ENCODE measurements at places on chromosomes 3 and 15.

DNA sequence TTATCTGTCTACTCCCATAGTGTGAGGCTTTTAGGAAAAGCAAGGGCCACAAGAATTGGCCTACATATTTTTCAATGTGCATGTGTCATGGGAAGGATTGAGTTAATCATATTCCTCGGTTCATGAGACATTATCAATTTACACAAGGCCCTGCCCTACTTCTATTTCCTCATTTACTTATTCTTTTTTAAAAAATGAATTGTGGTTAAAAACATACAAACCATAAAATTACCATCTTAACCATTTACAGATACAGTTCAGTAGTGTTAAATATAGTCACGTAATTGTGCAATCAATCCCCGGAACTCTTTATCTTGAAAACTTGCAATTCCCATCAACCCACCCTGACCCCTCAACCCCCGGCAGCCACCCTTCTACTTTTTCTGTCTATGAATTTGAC is 284.0 kb upstream of the GADL1 start:
- no peak for DNase-seq

DNA sequence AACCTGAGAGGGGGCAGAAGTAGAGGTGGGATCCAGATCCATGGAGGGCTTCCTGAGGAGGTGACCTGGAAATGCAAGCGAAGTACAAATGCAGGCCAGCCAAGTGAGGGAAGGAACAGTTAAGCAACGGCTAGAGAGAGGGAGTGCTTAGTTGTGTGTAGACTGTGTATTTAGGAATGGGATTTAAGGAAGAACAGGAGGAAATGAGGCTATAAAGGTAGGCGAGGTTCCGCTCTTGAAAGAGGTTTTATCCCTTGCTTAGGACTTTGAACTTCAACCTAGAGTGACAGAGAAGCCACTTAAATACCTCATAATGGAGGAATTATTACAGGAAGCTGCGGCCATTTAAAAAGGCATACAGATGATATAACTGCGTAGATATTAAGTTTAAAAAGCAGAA is 295.1 kb downstream of the THSD4 start:
- no peak for DNase-seq

GRCh38 chr3:137259089-137259488 is 301.3 kb downstream of the IL20RB start:
- no peak for DNase-seq

GRCh38 chr3:124383051-124383450 is 347.2 kb upstream of the UMPS start:
- no peak for DNase-seq

DNA sequence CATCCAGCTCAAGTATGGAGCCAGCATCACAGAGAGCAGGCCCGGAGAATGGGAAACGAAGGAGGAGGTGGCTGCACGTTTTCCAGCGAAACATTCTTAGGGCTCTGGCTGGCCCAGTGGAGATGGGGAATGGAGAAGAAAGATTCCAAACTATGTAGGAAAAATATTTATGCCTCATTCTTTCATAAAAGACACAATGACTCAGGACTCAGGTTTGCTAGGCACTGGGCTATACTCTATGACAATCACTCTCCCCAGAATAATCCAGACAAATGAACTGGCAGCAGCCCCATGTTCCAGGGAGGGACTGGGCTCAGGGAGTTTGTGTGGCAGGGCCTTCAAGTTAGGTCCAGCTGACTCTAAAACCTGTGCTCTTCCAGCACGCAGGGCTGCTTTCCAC is 110.8 kb upstream of the RAD18 start:
- DNase-seq = no peak

GRCh38 chr3:31392568-31392967 is 140.2 kb upstream of the STT3B start:
- peak; percentile 61 for DNase-seq

GRCh38 chr3:171974986-171975837 is 64.2 kb upstream of the FNDC3B start:
- no peak for DNase-seq

DNA sequence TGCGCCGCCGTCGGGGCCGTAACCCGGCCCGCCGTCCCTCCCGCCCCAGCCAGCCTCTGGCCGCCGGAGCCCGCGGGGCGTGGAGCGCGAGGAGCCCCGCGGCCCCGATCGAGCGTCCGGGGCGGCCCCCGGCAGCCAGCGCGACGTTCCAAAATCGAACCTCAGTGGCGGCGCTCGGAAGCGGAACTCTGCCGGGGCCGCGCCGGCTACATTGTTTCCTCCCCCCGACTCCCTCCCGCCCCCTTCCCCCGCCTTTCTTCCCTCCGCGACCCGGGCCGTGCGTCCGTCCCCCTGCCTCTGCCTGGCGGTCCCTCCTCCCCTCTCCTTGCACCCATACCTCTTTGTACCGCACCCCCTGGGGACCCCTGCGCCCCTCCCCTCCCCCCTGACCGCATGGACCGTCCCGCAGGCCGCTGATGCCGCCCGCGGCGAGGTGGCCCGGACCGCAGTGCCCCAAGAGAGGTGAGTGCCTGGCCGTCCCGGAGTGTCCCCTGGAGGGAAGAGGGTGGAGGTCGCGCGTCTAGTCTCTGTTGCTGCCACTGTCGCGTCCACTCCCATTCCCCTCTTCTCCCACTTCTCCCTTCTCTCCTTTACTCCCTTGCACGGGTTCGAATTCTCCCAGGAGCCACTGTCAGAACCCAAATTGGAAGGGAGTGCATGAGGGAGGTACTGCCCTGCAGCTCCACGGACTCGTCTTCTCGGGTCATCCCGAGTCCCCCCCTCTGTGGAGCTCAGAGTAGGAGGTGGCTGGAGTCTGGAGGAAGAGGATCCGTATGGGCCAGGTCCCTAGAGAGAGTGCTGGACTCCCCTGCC is 585 bp downstream of the CSK start:
- peak; percentile 76 for DNase-seq

- no peak for DNase-seq
Measured at GRCh38 chr3:73474619-73475018, 150.1 kb downstream of the PDZRN3 start.

DNA sequence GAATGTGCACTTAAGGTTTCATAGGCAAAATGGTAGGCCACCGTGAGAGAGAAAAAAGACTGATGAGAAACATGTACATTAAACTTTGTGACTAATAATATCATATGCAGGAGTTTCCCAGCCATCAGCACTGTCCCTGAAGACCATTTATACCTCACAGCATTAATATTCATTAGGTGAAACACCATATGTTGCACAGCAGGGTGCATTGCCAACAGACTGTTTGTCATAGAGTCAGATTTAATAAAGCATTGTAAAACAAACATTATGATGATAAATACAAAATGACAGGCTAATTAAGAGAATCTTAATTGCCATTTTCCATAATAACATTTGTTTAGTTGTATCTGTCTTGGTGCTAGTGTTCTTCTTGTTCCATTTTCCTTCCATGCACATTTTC is 578.3 kb downstream of the EPHA3 start:
- DNase-seq = no peak

- no peak for DNase-seq
Measured at GRCh38 chr15:96807361-96807760, 476.9 kb downstream of the NR2F2 start.

- no peak for DNase-seq
Measured at GRCh38 chr3:8405144-8405543, 96.5 kb upstream of the LMCD1 start.

DNA sequence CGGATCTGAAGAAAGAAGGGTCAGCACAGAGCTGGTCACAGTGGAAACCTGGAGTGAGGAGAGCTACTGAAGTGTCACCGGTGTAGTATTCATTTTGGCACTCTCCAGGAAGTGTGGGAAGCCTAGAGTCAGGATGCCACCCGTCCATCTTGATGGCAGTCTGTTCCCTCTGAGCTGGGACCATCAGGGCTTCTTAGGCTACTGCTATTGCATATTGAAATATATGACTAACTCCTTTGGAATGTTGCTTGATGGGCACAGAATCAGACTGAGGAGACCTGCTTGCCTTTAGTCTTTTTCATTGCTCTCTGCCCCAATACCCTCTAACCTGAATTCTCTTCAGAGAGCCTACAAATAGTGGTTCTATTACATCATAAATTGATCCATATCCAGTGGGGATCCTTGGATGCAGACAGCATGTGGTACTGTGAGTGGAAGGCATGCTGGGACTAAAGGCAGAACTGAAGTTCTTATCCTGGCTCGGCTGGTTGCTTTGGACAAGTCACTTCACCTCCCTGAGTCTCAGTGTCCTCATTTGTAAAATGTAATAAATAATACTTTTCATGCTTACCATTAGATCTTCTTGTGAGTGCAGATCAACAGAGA is 143.5 kb downstream of the PDE8A start:
- DNase-seq = no peak

DNA sequence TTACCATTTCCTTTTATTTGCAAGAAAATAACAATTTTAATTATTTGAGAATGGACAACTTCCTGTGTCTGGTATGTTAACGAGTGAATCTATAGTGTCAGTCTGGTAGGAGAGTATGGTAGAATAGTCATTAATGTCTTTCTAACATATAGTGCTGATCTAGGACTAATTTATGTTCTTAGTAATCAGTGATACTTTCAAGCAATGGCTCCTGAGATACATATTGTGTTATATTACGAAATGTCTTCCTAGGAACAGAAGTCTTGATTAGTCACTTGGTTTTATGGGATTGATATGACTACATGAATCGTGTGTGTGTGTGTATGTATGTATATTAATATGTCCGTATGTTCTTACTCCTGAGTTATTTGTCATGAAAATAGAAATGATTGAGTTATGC is 66.6 kb upstream of the PAQR5 start:
- DNase-seq = no peak

GRCh38 chr3:72728958-72729467 is 119.2 kb downstream of the SHQ1 start:
- DNase-seq = no peak

DNA sequence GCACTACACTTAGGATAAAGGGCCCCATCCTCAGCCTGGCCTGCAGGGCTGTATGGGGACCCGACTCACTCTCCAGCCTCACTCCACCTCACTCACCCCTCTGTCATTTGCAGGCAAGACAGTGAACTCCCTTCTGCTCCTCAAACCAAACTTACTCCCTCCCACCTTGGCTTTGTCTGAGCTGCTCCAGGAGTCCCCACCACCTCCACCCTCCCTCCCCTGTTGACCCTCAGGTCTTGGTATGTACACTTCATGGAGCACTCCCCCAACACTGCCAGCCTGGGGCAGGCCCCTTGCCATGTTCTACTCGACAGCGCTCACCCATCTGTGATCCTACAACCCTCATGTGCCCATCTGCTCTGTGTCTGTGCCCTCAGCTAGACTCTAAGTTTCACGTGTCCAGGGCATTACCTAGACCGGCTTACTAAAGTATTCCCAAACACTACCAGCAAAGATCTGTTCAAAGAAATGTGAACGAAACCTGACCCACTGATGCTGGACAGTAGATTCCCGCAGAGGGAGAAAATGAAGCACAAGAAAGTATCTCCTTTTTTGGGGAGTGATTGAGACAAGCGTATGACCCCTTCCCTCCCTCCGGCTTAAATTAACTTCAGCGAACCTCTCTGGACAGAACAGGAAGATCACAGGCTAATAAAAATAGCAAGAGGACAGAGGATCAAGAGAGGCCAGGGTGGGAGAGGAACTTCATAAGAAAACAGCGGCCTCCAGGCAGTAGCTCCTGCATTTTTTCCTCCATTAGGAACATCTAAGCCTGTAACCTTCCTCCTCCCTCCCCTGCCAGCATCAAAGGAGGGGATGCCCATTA is 113.2 kb downstream of the RFTN1 start:
- no peak for DNase-seq

GRCh38 chr3:33093847-33094246 is 3.1 kb downstream of the GLB1 start:
- DNase-seq = no peak

- DNase-seq = peak; percentile 83
Measured at GRCh38 chr3:106302451-106303221, 433.8 kb upstream of the CBLB start.

DNA sequence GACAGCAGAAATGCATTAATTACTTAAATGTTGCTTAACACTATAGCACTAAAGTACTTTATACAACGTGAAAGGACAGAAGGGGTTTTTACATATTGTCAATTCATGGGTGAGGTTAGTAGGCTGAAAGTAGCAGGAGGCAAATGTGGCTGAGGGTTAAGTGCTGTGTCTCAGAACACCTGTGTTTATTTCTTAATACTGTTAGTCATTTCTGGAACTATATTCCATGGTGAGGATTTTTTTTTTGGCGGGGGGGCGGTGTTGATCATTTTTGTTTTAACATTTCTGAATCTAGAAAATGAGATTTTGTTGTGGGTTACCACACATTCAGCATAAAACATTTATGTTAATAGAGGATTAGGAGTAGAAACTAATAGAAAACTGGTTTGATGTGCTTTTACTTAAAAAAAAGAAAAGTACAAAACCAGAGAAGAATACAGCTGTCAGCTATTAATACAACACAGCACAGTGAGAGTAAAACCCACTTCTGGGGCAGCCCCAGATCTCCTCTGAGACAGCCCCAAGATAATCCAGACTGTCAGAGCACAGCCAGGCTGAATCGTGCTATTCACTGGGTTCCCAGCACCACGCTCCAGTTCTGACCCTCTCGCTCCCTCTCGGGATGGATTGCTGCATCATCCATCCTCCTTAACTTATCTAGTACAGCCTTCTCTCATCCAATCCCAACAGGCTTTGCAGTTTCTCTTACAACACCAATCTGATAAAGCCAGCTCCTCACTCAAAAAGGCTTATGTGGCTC is 307.7 kb downstream of the TUSC7 start:
- no peak for DNase-seq

- no peak for DNase-seq
Measured at GRCh38 chr15:64507845-64508244, 47.5 kb downstream of the ZNF609 start.

DNA sequence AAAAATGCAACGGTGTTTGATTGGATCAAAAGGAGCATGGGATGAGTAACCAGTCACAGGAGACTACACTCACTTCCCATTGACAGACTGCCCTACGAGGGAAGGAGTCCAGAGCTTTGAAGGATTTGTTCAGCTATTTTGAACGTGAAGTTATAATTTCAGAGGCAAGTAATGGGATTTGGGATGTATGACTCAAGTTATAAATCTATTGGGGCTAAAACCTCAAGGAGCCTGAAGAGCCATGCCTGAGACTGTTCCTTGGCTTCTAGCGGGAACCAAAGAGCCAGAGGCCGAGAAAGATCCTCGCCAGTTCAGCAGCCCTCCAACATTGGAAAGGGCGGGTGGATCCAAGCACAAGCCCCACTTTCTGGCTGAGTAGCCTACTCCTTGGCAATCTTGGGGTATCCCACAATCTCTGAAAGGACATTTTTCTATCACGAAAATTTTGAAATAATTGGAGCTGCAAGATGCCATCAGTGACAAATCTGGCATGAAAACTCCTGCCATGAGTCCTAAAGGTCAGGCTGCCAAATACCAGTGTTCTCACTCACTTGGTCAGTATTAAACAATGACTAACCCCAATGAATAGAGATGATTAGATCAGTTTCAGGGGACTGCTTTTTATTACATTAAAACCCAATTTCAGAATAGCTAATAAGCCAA is 48.6 kb upstream of the SLCO2A1 start:
- DNase-seq = no peak

GRCh38 chr15:79932447-79932846 is 35.6 kb upstream of the MTHFS start:
- DNase-seq = no peak

DNA sequence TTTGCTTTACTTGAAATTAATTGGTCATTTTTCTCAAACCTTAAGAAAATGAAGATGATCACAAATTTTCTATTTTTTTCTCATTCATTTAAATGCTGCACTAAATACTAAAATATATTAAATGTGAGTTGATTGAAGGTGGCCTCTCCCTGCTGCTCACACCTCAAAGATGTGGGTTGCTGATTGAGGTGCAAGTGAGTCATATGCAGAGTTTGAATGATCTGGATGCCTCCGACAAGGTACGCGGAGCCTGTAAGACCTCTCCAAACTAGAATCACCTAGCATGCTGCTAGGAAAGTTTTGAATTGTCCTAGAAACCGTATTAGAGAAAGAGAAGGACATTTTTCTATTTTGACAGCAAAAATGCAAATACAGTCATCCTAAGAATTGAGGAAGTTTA is 211.3 kb upstream of the FEZF2 start:
- DNase-seq = no peak

All from RPMI8226 (cell line).